ENCODE measurements at places on chromosomes 4 and X.

GRCh38 chrX:101208152-101208905 lies 11.3 kb upstream of the DRP2 start:
- no peak for DNase-seq

GRCh38 chr4:102735582-102735981 lies 25.2 kb downstream of the MANBA start:
- no peak for DNase-seq

DNA sequence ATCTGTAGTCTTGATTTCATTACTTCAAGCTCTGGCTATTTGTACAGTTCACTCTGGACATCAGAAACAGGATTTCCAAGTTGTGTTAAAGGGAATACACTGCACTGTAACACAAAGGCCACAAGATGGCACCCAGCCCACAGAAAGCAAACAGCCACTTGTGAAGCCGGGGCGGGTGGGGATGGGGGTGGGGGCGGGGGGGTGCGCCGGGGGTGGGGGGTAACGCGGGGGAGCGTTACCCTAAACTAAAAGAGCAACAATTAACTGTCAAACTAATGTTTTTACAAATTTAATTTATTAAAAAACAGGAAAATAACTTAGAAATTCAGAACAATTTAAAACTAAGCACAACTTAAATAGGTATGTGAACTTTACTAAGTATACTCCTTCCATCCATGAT lies 27.3 kb downstream of the PRDX4 start:
- no peak for DNase-seq

- no peak for DNase-seq
Measured at GRCh38 chr4:183394166-183394951, 50.1 kb upstream of the CDKN2AIP start.

DNA sequence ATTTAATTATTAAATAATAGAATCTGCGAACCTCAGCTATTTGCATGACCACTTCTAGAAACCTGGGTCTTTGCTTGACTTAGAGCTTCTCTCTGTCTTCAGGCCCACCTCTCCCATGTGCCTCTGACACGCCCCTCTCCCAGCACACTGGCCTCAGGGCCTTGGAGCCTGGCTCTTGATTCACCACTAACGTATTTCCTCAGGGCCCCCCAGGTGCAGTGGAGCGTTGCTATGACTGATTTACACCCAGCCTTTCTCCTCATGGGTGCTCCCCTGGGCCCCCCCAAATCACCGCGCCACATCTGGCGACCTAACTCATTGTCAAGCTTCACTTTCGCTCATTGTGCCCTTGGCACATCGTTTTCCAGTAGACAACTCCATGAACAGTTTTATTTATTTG lies 37.9 kb upstream of the TENM3 start:
- DNase-seq = no peak

GRCh38 chrX:35868501-35868900 lies 51.0 kb upstream of the CFAP47 start:
- no peak for DNase-seq

- no peak for DNase-seq
Measured at GRCh38 chr4:145931403-145931802, 7.2 kb downstream of the ZNF827 start.

GRCh38 chrX:56802921-56803849 lies 74.1 kb downstream of the NBDY start:
- no peak for DNase-seq

- no peak for DNase-seq
Measured at GRCh38 chr4:185931986-185932385, 120.0 kb upstream of the SORBS2 start.

GRCh38 chrX:34866646-34867045 lies 76.0 kb upstream of the FAM47B start:
- no peak for DNase-seq

GRCh38 chrX:17459008-17459611 lies 84.1 kb downstream of the NHS start:
- DNase-seq = no peak

DNA sequence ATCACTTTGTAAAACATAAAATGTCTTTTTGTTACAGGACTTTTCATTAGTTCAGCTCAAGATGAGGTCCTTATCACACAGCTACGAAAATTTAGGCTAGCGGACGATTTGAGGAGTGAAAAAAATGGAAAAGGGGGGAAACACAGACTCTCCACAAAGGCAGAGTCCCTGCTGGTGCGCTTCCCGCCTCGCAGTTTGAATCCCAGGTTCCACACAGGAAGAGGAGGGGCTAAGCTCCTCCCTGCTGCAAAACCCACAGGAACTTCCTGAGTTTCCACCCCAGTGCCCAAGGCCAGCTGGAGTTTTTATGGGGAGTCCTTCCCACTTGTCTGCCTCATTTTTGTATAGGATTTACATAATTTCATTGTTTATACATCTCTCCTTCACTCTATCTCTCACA lies 11.2 kb downstream of the ADAM29 start:
- no peak for DNase-seq

- no peak for DNase-seq
Measured at GRCh38 chr4:14165222-14165920, 537.8 kb upstream of the BOD1L1 start.

GRCh38 chrX:11611965-11612364 lies 53.8 kb downstream of the ARHGAP6 start:
- no peak for DNase-seq

- peak; percentile 40 for DNase-seq
Measured at GRCh38 chrX:22577181-22577580, 304.5 kb downstream of the CBLL2 start.

GRCh38 chrX:135596495-135596894 lies 76.0 kb downstream of the INTS6L start:
- DNase-seq = no peak

DNA sequence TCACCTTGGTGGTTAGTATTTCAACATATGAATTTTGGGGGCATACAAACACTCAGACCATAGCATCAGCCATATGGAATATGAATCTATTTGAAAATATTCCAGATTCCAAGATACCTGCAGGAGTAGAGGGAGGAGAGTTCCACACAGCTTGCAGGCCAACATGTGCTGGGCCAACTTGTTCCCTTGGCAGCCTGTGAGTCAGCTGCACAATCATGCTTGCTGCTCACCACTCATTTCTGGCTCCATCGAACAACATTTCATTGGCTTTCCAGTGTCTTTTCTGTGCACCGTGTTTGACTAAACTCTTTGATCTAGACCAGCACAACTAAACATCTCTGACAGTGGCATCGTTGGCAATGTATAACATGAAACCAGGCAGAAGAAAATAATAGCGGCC lies 282.5 kb upstream of the RASGEF1B start:
- DNase-seq = no peak
